ENCODE measurements at places on chromosomes 11 and 22.

DNA sequence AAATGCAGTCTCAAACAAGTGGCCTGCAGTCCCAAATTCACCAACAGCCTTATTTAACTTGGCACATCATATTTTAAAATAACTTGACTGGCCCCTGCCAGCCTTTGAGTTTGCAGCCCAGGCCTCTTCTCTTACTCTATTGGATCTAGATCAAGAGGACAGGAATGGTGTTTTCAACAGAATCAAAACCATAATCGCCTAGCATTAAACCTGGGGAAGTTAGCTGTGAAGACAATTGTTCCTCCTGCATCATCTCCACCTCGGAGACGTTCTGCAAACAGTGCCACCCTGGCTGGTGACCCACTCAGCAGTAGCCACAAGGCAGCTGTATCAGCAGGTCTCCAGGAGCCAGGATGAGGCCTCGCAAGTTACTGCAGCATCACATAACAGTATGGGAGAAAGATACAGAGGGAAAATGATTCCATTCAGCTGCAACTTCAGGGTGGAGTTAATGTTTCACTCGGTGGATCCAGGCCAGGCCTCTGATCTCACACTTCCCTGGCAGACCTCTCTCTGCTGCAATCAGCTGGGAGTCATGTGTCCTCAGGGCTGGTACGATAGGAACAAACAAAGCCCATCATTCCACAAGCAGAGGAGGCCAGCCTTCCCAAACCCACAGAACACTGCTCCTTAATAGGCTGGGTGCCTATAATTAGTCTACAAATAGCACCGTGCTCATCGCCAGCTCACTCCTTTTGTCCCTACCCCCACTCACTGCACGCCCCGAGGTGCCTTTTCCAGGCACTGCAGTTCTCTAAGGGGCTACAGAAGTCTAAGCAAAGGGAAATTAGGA is 18.6 kb upstream of the SCN2B start:
- peak; percentile 52 for DNase-seq

DNA sequence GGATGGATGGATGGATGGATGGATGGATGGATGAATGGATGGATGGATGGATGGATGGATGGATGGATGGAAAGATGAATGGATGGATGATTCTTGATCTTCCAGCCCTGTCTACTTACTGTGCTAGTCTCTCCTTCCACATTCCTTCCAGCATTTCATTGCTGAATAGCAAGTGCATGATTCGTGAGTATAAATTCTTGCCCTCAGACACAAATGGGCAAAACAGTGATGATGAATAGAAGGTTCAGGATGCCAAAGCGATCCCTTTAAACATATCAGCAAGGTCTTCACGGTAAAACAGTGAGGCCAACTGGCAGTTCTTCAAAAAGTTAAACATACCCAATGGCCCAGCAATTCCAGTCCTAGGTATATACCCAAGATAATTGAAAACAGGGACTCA is 400.2 kb downstream of the MN1 start:
- DNase-seq: peak; percentile 71

GRCh38 chr11:115087791-115088190 is 409.5 kb downstream of the NXPE2 start:
- DNase-seq: no peak

GRCh38 chr22:48323746-48324145 is 1503.9 kb downstream of the BRD1 start:
- no peak for DNase-seq

DNA sequence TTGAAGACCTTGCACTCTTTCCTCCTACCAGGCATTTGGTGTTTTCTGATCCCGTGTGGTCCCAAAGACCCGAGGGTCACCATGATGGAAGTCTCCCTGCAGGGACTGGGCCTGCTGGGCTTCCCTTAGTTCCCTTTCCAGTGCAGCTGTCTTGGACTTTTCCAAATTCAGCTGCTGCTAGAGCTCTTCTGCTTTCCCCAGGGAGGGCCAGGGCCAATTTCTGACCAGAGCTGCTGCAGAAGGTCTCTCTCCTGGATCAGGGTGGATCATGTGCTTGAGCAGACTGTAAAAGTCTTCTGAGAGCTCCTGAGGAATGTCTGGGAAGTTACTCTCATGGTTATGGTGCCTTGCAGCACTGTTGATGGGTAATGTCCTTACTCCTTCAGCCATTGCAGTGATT is 23.2 kb downstream of the LDLRAD3 start:
- DNase-seq: no peak

DNA sequence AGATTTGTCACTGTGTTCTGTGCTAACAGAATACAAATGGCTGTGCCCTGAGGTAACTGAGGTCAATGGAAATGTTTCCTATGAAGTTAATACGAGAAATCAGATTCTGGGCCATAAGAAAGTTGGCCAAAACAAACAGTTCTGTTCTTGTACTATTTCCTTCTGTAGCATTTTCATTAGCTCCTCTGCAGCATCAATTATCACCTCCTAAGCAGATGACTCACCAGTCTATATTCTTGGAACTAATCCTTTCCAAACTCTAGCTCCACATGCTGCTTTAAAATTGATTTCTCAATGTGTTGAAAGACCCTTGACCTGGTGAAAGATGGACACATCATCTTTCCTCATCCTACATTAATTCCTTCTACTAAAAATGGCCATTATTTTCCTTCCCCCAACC is 736.0 kb downstream of the NELL1 start:
- no peak for DNase-seq

DNA sequence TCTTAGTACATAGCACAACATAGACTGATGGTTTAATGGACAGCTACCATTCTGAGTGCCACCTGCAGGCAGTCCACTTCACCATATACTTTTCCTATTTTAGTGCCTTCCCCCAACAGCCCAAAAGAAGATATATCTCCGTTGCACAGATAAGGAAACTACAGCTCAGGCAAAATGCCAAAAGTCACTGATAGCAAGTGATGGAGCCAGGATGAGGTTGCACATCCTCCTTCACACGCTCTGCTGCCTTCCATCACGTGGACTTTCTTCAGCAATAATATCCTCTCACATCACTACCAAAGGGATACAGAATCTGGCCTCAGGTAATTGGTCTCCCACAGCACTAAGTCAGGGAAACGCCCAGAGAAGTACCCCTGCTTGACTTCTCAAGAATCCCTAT is 7.5 kb downstream of the TCF20 start:
- DNase-seq: no peak

DNA sequence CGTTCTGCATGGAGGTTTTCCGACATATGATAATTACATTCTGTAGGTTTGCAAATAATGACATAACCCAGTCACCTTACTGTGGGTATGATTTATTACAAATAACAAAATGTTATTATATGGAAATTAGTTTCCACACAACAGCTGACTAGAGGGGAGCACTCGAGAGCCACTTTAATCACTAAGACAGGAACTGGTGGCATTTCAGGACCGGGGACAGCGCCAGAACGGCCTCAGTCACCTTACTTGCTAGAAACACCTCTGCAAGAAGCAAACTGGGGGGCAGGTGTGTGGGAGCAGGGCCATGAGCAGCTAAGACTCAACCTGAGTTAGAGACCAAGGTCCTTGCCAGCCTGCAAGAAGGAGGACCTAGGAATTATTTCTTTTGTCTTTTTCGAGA is 199.9 kb downstream of the DSCAML1 start:
- DNase-seq: peak; percentile 33

GRCh38 chr11:57974848-57975601 is 48.7 kb upstream of the OR9Q1 start:
- no peak for DNase-seq

GRCh38 chr11:59678118-59678812 is 9.4 kb upstream of the PATL1 start:
- peak; percentile 24 for DNase-seq

DNA sequence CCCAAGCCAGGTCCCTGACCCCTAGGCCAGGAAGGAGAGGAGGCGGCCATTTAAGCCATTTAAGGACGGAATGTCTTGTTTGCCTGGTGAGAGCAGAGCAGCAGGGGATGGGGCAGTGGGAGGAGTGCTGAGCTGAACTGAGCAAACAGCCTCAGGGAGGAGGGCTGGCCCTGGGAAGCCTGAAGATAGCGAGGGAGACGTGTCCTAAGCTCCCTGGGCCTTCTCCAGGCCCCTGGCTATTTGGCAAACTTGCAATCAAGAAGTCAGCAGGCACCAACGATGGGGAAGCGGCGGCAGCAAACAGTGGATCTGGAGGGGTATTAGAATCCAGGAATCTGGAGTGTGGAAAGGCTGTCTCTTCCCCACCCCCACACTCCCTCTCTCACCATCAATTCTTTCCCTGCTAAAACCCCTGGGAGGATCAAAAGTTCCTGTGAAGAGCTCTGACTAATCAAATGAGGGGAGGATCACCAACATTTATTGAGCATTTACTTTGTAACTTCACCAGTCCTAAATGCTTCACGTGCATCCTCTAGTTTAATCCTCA is 8.8 kb downstream of the BCL9L start:
- peak; percentile 82 for DNase-seq

DNA sequence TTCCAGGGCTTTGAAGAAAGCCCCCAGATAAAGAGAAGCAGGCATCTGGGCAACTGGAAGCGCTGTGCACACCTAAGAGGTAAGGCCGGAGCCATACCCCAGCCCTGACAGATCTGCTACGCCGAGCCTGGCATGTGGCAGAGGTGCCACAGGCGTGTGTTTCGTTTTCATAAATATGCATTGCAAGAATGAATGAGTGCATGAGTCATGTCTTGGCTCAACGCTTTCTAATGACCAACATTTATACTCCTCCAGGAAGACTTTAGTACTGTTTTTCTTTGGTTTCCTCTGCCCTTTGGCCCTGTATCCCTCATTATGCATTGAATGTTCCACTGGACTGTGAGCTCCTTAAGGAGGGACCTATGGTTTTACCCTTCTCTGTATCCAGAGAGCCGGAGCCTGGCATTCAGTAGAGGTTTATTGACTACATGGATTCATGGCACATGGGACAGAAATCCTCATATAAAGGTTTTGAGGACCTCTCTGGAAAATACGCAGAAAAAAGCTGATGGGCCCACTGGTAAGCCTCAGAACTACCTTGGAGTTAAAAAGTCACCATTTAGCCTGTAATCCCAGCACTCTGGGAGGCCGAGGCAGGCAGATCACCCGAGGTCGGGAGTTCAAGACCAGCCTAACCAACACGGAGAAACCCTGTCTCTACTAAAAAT is 38.9 kb upstream of the CSNK2A3 start:
- peak; percentile 61 for DNase-seq

- DNase-seq: peak; percentile 93
Measured at GRCh38 chr11:66317723-66318599, 1.1 kb upstream of the CD248 start.

DNA sequence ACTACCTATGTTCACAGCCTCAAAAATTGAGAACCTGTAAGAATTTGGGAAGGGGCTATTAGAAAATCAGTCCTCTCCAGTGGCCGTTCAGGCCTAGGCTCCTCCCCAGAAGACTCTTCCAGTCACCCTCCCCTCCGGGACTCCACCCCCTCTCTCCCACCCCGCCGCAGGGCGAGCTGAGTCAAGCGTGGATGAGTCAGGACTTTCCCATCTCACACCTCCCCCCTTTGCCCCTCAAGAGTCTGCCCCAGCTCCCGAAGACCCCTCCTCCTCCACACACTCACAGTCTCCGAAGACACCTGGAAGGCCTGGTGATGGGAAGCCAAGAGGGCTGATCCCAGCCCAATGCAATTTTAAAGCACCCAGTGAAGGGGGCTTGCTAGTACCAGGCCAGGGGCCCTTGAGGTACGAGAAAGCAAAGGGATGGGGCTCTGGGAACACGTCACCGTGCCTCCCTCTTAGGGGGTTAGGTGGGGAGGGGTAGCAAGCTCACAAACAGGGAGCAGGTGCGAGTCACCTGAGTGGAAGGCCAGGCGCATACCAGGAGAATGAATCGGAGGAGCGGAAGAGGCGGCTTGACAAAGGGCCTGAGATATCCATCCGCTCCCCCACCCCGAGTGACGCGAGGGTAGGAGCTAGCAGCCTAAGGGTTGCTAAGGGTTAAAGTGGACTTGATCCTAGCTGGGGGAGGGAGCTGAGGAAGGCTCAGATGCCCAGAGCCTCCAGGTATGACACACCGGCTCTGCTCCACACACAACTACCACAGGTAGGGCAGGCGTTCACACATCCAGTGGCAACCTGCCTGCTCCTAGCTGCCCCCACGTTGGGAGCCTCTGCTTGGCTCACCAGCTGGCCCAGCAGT is 13.6 kb downstream of the BCL9L start:
- peak; percentile 94 for DNase-seq

DNA sequence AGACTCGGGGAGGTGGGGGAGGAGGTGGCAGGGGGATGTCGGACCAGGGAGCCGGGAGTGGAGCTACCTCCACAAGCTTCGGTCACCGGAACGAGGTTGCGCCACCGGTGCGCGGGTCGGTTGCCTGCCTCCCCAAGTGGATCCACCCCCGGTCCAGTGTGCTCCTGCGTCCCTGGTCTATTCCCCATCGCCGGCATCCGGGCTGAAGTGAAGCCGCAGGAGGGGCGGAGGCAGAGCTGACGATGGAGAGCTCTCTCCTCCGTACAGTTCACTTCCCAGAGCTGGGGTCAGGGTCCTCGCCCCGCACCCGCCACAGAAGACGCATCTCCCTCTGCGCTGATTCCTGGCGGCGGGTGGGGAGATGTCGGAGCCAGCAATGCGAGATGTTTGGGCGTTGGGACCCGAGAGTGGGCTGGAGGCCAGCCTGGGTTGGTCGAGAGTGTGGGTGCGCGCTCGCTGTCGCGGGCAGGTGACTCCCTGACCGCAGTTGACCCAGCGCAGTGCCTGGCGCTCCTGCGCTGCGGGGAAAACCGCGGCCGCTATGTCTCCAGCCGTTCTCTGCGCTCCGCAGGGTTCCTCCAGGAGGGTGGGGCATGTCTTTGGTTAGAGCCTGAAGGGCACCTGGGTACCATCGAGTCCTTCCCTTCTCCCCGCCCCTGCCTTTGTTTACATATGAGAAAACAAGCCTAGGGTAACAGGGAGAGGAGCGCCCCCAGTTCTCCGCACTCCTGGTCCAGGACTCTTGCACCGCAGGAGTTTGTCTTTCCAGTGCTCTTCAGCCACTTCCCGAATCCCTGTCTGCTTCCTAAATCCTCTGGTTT is 1.7 kb downstream of the C11orf96 start:
- no peak for DNase-seq

DNA sequence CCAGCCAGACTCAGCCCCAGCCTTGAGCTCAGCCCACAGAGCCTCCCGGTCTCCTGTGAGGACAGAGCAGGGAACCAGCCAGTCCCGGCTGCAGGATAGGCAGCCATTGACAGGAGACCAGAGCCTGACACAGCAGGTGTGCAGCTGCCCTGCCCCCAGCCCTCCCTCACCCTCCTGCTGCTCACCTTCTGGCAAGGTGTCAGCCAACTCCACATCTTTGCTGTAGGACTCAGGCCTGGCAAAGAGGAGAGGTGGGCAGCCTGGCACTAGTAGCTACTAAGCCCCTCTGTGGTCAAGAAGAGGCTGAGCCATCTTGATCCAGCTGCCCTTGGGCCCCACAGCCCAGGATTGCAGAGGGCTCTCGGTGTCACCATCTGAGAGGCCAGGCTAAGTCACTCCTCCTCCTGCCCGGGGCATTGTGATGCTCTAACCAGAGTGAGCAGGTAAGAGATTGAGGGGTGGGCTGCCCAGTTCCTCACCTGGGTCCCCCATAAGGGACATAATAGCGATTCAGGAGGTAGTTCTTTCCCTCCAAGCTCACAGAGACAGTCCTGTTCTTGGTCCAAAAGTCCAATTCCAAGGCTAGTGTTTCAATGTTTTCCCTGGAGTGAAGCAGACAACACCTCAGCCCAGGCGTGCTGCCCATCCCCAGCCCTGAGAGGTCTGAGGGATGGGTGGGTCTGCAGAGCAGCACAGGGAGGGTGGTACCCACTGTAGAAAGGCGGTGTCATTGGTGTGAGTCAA is 18.6 kb downstream of the TREH start:
- no peak for DNase-seq
